ENCODE measurements at places on chromosomes 1 and 21.

- no peak for DNase-seq
Observed at GRCh38 chr1:66750577-66750976, 1.7 kb upstream of the DYNLT5 start.

GRCh38 chr1:68808351-68808750, 311.5 kb upstream of the DEPDC1 start:
- no peak for DNase-seq

DNA sequence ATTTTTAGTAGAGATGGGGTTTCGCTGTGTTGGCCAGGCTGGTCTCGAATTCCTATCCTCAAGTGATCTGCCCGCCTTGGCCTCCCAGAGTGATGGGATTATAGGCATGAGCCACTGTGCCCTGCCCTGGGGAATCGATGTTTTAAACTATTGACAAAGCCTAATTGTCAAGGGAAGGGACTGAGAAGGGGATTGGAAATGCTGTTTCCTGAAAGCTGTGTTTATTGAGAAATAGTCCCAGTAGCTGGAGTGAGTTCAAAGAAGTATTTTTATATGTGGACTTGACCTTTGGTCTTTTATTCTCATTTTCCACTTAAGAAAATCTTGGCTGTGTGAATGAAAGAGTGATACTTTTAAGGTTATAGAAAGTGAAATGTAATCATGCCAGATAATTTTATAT, 47.5 kb downstream of the KIF1B start:
- no peak for DNase-seq

DNA sequence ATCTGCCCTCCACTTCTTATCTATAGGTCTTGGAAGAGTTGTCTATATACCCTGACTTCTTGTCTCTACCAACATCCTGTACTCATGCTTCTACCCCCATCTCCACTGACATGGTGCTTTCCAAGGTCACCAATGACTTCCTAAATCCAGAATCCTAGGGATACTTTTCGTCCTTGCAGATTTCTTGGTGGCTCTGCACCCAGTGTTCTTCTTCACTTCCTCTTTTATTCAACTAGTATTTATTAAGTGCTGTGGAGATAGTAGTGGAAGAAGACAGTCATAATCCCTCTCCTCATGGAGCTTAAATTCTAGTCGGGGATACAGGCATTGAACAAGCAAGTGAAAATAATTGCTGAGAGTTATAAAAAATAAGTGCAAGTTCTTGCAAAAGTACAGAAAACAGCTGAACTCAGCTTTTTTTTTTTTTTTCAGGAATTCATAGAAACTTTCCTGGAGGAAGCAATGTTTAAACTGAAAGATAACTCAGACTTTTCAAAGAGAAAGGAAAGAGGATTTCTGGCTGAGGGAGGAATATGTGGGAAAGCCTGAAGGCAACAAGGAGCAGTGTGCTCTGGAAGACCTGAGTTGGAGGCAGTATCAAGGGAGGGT, 38.2 kb upstream of the CYP4B1 start:
- DNase-seq = no peak

GRCh38 chr21:32954353-32954752, 71.4 kb upstream of the OLIG2 start:
- DNase-seq = no peak

GRCh38 chr1:37234941-37235418, 200.7 kb upstream of the GRIK3 start:
- no peak for DNase-seq

GRCh38 chr21:34061983-34062382, 11.4 kb upstream of the MRPS6 start:
- DNase-seq = no peak
